MCF 10A (cell line): ENCODE measurements at places on chromosomes 12 and 14. TPM values are rescaled to one million over a fixed set of nuclear protein-coding genes. Genes with fewer than 3 reads are reported as not detected.

Gene ASB2
- total RNA-seq: not detected in 2 replicates

Gene DAO
- total RNA-seq: not detected in 2 replicates

Gene CDKN1B
- 33.9 and 41.6 TPM in 2 replicates for total RNA-seq

Gene SRRM4
- total RNA-seq: not detected in 2 replicates

Gene ALDH6A1
- total RNA-seq: 22.4 and 28.9 TPM in 2 replicates

Gene PPP1R36
- 0.47 TPM in 1 of 2 replicates, not detected in the other for total RNA-seq

Gene MIPOL1
- 16.0 and 16.3 TPM in 2 replicates for total RNA-seq

Gene SLC24A4
- not detected in 2 replicates for total RNA-seq

Gene KRT77
- total RNA-seq: not detected in 2 replicates

Gene CATSPERB
- 0.71 and 1.1 TPM in 2 replicates for total RNA-seq

Gene LTB4R2
- total RNA-seq: 21.7 and 23.8 TPM in 2 replicates

Gene MAP1LC3B2
- 3.4 and 5.1 TPM in 2 replicates for total RNA-seq

Gene PPP4R4
- 0.66 and 0.91 TPM in 2 replicates for total RNA-seq

Gene PCED1B
- total RNA-seq: 5.1 and 9.6 TPM in 2 replicates

Gene TRIM9
- total RNA-seq: 0.19 TPM in 1 of 2 replicates, not detected in the other

Gene NDUFB1
- total RNA-seq: 130 and 134 TPM in 2 replicates

Gene NR1H4
- total RNA-seq: not detected in 2 replicates

Gene NAV3
- total RNA-seq: 7.1 and 8.4 TPM in 2 replicates

Gene PLA2G1B
- total RNA-seq: not detected in 2 replicates

Gene ANO4
- 0.15 and 0.91 TPM in 2 replicates for total RNA-seq

Gene HOXC11
- total RNA-seq: 1.2 and 1.6 TPM in 2 replicates

Gene SLC8A3
- not detected in 2 replicates for total RNA-seq
